ENCODE measurements at places on chromosomes 11 and 22.

GRCh38 chr11:76263657-76264056 is 57.4 kb upstream of the WNT11 start:
- no peak for DNase-seq

- DNase-seq = no peak
Measured at GRCh38 chr11:113243696-113244095, 70.7 kb upstream of the TTC12 start.

- no peak for DNase-seq
Measured at GRCh38 chr11:62652161-62653006, 718 bp downstream of the INTS5 start.

- DNase-seq = no peak
Measured at GRCh38 chr22:22752556-22753477, 108.4 kb downstream of the GGTLC2 start.

DNA sequence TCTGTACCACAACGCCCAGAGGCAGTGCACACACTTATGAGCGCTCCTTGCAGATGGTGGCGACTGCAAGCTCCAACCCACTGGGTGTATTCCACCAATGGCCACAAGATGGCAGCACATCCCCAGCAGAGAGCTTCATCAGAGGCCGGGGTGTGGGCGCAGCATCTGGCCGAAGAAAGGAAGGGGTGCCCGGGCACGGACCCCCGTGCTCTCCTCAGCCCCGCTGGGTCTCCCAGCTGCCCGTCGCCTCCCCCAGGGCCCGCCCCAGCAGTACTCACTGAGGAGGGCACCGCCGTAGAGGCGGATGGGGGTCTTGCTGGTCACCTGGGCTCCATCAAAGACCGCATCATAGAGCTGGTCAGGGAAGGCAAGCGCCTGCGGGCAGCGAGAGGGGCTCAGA is 14.2 kb downstream of the TP53I11 start:
- DNase-seq = peak; percentile 82

Measured in NCI-H69 (cell line).